Pancreas (tissue), 10 donors: ENCODE measurements at places on chromosomes 4 and X. TPM values are rescaled to one million over a fixed set of nuclear protein-coding genes. Genes with fewer than 3 reads are reported as not detected.

Gene ADH1C
- 8.7 TPM for polyA plus RNA-seq

DNA sequence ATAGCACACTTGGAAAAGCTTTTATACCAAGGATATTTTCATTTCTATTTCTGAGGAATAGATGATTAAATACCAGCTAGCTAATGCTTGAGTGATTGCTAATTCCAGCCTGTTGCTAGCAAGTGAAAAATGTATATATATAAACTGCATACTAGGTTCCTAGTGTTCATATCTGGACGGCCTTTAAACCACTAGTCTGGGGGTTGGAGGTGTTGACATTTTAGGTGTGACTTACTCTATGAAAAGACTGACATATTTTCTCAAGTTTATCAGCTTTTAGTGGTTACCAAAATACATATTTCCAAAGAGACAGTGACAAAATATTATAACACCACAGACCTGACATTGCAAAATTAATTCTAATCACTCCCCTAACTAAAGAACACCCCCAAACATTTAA is 44.7 kb downstream of the MTMR8 start:
- no peaks in the 10 kb centered on the region for H3K36me3 ChIP-seq
- no peaks in the 10 kb centered on the region for H3K27me3 ChIP-seq
- no peak for DNase-seq
- H3K4me3 ChIP-seq = no peak overlapping the region
- no peaks in the 10 kb centered on the region for H3K4me1 ChIP-seq

DNA sequence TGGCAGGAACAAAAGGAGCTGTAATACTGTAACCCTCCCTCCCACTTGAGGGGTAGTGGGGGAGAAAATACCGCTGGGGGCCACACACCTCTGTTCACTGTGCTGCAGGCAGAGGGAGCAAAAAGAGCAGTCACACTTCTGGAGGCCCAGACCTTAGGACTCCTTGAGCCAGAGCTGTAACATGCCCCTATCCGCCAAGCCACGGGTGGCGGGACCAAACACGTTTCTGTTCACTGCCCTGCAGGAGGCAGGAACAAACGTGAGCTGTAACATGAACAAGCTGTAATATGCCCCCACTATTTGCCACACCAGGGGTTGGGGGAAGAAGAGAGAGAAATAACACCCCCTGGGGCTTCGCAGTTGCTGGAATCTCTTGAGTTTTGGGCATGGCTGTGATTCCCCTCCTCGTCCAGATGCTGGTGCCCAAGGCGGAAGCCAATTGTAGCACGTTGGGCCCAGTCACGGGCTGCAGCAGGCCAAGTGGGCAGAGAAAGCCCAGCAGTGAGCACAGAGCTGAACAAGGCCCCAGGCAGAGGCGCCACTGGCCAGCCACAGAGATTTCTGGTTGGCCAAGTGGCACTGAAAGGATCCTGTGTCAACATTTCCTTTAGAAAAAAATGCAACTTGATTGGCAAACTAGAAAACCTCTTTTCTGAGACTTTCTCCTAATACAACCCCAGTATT is 509.7 kb downstream of the INPP4B start:
- H3K27ac ChIP-seq = no peak overlapping the region
- no peaks in the 10 kb centered on the region for H3K4me1 ChIP-seq
- no peaks in the 10 kb centered on the region for H3K27me3 ChIP-seq
- no peak for DNase-seq

DNA sequence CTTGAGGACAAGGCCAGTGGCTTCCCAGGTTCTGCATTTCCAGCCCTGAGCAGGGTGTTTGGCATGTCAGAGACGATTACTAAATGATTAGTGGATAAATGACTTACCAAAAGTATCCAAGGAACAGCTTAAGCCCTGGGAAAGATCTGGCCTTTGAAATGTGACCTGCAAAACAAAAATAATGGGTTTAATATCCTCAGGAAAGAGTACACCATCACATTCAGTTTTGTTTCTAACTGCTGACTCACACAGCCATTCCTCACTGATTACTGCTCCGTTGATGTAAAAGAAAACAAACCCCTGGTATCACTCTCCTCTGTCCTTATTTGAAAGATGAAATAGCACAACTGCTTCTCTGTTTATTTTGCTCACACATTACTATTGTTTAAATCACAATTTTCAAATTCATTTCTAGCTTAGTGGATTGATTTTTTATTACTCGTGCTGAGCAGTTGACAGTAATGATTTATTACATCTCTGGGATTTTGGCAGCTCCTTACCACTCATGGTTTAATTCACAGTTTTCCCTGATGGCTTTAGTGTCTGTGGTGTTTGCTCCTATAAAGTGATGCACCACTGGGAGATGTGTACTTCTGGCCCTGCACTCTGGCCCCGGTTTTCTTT is 117.0 kb downstream of the CBLL2 start:
- no peaks in the 10 kb centered on the region for H3K36me3 ChIP-seq
- no peak overlapping the region for H3K27ac ChIP-seq
- no peaks in the 10 kb centered on the region for H3K4me1 ChIP-seq
- no peak overlapping the region for H3K4me3 ChIP-seq
- DNase-seq = no peak

- H3K27ac ChIP-seq = no peak overlapping the region
- no peak for DNase-seq
- H3K4me3 ChIP-seq = no peak overlapping the region
Measured at GRCh38 chr4:189032606-189033338, 893.5 kb downstream of the TRIML1 start.
